ENCODE measurements at places on chromosomes 7 and 10. TPM values are rescaled to one million over a fixed set of nuclear protein-coding genes. Genes with fewer than 3 reads are reported as not detected.

The BAIAP2L1 gene
- total RNA-seq: 0.76 TPM

The PPIF gene
- 33.2 TPM for total RNA-seq

The OR2A12 gene
- not detected for total RNA-seq

The NYAP1 gene
- 4.6 TPM for total RNA-seq

The AP4M1 gene
- total RNA-seq: 20.8 TPM

The ADGRA1 gene
- total RNA-seq: not detected

The NT5C2 gene
- 43.4 TPM for total RNA-seq

The PFKFB3 gene
- total RNA-seq: 36.9 TPM

The SYT15B gene
- total RNA-seq: 0.65 TPM

The ASB10 gene
- not detected for total RNA-seq

The IDI2 gene
- not detected for total RNA-seq

The ACSM6 gene
- not detected for total RNA-seq

The SPRN gene
- not detected for total RNA-seq

The GRID2IP gene
- not detected for total RNA-seq

The PIP gene
- total RNA-seq: not detected

The HOXA10 gene
- total RNA-seq: 7.5 TPM

The GPNMB gene
- total RNA-seq: 0.57 TPM

The TUBAL3 gene
- total RNA-seq: 1.3 TPM

The CAV2 gene
- 275 TPM for total RNA-seq

The SEPTIN14 gene
- total RNA-seq: not detected

The PPP1R9A gene
- total RNA-seq: 9.5 TPM

The EVX1 gene
- not detected for total RNA-seq

The VWA2 gene
- under 0.01 TPM for total RNA-seq

The EN2 gene
- total RNA-seq: not detected

The COBL gene
- not detected for total RNA-seq

The C10orf90 gene
- not detected for total RNA-seq

The ELFN1 gene
- total RNA-seq: 0.65 TPM

The C10orf67 gene
- not detected for total RNA-seq

The TBX20 gene
- total RNA-seq: not detected

The SPDYE16 gene
- not detected for total RNA-seq

The UNCX gene
- not detected for total RNA-seq

The PKD2L1 gene
- total RNA-seq: not detected

The OIT3 gene
- total RNA-seq: 0.19 TPM

The CPXM2 gene
- 0.65 TPM for total RNA-seq

The CPA4 gene
- total RNA-seq: 0.29 TPM

The ARHGAP22 gene
- total RNA-seq: 53.2 TPM

The LRGUK gene
- total RNA-seq: 0.33 TPM

The SLC4A2 gene
- 80.7 TPM for total RNA-seq

The SLC26A5 gene
- total RNA-seq: 0.33 TPM

The GRM3 gene
- total RNA-seq: not detected

The MRC1 gene
- total RNA-seq: 0.38 TPM
